ENCODE measurements at places on chromosomes 12 and 14.

DNA sequence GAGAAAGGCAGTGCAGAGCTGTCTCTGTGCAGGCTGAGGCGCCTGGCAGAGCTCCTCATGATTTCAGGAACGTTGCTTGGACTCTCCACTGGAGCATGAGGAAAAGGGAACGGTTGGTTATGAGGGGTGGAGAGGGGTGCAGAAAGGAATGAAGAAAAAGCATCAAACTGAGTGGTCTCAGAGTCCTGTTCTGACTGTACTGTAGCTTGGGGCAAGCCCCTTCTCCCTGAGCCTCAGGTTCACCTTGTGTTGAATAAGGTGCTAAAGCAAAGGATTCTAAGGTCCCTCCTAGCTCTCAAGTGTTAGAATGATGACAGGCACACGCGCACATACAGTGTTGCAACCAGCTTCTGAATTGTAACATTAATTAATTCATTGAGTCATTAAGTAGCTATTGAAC lies 125.2 kb upstream of the PARP11 start:
- DNase-seq = no peak

DNA sequence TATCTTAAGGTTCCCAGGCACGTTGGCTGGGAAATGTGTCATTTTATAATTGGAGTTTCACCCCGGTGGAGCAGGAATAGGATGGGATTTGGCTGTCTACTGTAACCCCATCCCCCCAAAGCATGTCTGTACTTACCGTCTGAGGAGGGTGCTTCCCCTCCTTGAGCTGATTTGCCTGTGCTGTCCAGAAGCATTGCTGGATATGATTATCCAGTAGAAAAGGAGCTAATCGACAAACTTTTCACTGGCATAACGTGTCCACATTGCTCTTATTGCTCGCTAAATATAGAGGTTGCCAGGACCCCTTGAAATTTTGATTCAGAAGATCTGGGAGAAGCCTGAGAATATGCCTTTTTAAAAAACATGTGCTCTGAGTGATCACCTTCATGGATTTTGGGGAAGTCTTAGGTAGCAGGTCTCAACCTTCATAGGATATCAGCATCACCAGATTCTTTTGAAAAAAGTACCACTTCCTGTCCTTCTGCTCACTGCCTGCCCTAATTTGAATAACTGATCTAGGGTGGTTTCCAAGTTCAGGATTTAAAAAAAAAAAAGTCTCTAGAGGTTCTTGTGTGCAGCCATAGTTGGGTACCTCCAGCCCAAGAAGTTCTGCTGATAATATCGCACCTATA lies 80.4 kb upstream of the KCNA1 start:
- no peak for DNase-seq

GRCh38 chr12:124684971-124685688 lies 117.7 kb upstream of the NCOR2 start:
- DNase-seq = peak; percentile 73

DNA sequence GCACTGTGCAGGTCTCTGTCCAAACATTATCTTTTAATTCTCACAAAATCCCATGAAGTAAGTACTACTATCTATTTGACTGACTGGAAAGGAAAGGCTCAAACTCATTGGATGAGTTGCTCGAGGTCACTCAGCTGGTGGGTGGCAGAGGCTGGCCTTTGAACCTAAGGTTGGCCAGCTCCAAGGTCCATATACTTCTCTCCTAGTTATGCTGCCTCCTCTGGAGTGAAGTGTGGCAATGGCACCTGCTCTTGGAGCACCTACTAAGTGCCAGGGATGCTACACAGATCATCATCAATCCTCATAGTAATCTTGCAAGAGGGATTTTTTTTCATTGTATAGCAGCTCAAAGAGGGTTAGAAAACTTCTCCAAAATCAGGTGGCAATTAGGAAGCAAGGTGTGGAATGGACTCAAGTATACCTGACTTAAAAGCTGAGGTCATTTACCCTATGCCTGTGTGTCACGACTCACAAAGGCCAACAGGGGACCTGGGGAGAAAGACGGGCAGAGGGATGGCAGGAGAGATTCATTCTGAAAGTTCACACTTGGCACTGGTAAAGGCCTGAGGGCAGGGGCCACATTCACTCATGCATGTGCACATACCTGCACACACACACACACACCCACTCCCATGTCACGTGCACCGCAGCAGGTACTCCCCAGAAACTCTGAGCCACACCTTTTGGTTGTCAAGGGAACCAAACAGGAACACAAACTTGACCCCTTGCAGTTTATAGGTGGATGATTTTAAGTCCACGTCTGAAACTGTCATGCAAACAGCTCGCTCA lies 146.4 kb downstream of the FOXN3 start:
- DNase-seq = no peak

GRCh38 chr14:104341532-104342434 lies 203.4 kb downstream of the KIF26A start:
- peak; percentile 33 for DNase-seq

DNA sequence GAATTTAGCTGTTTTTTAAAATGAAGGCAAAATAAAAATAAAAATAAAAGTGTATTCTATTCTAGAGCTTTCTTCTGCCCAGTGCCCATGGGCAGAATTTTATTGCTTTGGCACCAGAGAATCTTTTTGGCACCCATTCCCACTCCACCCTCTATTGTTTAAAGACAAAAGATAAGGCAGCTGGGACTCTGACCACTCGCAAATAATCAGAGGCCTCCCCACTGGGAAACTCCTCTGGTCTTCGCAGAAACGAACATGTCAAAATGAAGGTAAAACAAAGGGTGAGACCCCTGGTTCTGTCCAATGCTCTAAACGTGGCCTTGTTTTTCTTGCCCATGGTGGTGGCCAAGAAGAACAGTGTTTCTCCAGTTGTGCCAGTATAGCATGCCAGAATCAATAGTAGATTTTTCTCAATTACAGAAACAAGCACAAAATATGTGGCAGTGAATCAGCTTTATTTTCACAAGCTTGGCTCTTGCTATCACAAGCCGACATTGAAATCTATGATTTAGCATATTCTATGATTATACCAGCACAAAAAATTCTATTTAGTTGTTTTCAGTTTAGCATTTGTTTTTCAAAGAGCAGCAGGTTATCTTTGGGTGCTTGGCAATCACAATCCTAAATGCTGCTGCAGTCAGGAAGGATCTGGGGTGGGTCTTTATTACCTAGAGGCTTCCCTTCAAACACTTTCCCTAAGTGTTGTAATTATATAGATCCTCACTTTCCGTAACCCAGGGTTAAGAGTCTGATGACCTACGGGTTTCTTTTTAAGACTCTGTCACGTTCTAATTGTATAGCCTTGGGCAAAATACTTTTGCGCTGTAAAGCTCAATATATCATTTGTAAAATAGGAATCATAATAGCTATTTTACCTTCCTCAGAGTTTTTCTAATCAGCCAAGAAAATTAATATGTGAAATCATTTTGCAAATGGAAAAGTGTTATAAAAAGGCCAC lies 50.5 kb downstream of the KITLG start:
- no peak for DNase-seq

GRCh38 chr12:47276621-47277309 lies 197.0 kb upstream of the AMIGO2 start:
- DNase-seq = peak; percentile 72

GRCh38 chr14:61640158-61641136 lies 54.9 kb upstream of the HIF1A start:
- no peak for DNase-seq

GRCh38 chr12:64175254-64175945 lies 46.7 kb downstream of the KICS2 start:
- DNase-seq = peak; percentile 53

GRCh38 chr12:51870504-51870903 lies 17.4 kb upstream of the ANKRD33 start:
- DNase-seq = no peak

DNA sequence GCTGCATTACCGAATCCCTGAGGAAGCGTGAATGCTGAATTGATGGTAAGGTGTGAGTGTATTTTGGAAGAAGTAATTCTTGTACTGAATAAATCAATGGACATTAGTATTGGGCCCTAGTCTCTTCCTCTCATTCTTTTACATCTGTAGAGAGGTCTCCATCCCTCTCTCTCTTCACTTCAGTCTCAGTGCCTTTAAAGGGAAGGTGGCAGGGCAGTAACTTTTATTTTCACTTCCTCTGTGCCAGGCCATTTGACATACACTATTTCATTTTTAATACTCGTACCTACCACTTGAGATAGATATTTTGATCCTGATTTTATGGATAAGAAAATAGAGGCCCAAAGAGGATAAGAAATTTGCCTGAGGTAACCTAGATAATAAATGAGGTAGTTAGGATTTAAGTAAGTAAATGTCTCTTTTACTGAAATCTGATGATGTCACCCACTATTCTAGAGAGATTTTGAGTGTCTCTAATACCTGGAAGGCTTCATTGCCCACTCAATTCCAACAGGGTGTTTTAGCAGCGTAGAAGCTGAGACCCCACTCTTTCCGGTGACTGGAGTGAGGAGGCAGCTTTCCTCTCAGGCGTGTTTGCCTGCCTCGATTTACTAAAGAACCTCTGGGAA lies 177.9 kb upstream of the PRICKLE1 start:
- DNase-seq = no peak

DNA sequence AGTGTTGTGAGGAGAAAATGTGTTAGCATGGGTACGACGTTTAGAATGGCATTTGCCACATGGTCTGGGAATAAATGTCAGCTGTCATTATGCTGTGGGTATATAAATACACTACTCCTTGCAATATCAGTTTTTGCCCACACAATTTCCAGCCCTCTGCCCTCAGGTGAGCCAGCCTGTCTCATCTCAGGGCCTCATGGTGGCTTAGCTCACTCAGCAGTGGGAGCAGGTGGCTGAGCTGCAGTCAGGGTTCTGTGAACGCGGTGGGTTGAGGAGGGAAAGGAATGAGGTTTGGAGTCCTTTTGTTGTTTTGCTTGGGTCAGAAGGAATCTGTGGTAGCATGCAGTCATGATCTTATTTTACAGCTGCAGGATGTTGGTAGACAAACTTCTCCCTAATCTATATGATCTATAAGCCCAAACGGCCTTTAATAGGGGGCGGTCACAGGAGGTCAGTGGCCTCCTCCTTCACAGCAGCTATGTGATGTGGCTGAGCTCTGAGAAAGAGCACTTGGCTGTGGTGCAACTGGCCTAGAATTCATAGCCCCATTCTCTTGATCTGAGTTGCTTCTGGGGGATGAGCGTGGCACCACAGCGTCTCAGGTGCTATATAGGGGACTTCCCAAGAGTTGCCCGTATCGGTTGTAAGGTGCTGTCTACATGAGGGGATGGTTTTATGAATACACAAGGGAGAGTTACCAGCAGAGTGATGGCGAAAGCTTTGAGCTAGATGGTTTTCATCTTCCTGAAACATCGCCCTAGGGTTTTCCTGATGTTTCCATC lies 27.8 kb upstream of the KCNA5 start:
- DNase-seq = no peak

- DNase-seq = peak; percentile 89
Observed at GRCh38 chr14:100067971-100068959, 3.0 kb downstream of the EVL start.

DNA sequence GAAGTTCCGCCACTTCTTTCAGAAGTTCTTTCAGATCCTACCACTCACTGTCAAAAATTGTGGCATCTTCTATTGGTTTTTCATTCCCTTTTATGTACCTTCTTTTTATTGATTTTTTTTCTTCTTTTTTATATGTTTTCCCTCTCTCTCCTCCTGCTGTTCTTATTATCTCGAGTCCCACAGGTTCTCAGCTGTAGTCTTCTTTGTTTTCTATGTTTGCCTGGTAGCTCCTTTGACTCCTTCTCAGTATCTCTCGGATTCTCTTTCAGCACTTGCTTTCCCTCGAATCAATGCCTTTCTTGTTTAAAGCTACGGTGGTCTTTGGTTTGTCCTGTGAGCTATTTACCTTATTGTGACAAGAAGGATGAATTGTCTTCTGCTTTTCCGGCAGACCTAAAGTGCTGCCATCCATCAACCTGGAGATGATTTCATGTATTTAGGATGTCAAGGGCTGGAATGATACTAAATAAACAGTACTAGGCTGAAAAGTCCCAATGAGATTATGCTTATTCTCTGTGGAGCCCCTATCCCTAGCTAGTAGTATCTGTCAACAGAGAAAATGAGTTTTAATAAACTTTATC lies 541.7 kb downstream of the NOVA1 start:
- DNase-seq = no peak

DNA sequence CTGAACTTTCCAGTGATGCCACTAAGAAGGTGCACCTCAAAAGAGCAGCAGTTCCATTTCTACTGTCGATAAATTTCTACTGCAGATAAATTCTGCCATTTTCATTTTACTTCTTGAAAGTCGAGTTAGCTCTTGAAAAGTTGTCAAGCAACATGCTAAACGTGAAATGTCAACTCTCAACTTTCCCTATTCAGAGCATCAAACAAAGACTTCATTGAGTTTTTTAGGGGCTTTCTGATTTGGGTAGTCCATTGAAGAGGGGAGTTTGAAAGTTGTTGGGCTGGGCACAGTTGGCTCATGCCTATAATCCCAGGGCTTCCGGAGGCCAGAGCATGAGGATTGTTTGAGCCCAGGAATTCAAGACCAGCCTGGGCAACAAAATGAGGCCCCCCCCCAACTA lies 59.4 kb upstream of the SYNE2 start:
- DNase-seq = no peak

DNA sequence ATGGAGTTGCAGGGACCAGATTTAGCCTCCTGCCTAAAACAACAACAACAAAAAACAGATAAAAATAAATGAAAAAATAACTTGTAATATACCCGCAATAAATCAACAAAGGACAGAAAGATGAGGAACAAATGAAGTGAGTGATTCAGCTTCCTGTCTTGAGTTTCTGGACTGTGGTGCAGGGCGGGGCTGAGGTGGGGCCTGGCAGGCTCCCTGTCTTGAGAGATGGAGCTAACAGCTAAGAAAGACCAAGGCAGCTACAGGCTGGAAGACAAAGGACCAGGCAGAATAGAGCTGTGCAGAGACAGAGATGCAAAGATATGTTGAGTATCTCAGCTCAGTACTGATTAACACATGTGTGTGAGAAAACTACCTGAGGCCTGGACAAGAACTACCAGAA lies 879.2 kb downstream of the AACS start:
- no peak for DNase-seq

GRCh38 chr14:94305620-94306019 lies 12.6 kb upstream of the SERPINA10 start:
- DNase-seq = no peak

Measured in inflammatory macrophage treated with lipopolysaccharide for 4 hours (primary cell).